Activated naive CD4-positive, alpha-beta T cell (primary cell): ENCODE measurements at places on chromosomes 11 and 22.

GRCh38 chr22:39421691-39422090 lies 22.1 kb downstream of the TAB1 start:
- no peak for DNase-seq

GRCh38 chr22:28955817-28956216 lies 72.4 kb downstream of the ZNRF3 start:
- no peak for DNase-seq

- DNase-seq, result no peak
These were observed 3.4 kb downstream of the PTPRJ start for GRCh38 chr11:47983464-47984397.

- DNase-seq, result no peak
These were observed 5.4 kb downstream of the RPS25 start for GRCh38 chr11:119012629-119013170.

DNA sequence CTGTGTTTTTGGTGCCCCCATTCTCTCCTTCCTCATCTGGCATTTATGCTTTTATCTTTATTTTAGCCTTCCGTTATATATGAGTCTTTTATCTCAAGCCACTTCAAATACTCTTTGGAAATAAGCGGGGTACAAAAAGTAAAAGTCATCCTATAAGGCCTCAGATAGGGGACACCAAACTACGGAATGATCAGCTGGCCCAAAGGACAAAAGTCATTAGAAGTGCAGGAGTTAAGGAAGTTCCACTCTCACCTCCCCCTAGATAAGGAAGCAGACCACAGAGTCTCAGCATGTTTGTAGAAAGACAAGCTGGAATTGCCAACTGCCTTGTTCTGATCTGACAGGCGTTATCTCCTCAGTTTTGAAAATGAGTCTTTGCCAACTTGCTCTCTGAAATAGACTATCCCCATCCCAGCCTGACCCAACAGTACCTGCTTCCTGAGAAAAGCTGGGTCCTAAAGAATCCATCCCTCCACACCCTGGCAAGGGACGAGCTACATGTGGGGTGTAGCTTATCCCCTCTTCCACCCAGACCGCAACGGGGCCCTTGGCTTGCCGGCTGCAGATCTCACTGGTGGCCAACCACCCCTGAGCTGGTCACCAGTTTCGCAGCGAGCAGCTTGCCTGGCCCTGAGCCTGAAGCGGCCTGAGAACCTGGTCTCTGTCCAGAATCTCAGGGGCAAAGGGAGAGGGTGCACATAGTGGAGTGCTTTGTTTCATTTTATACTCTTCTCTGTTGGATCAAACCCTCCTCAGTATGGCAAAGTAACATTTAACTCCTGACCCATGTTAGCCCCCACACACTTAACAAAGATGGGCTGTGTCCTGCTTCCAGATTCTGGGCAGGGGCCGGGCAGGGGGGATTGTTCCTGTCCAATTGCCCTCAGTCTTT lies 13.8 kb downstream of the FADS2 start:
- DNase-seq, result no peak

- DNase-seq, result no peak
These were observed 16.4 kb upstream of the EP300 start for GRCh38 chr22:41075946-41076345.
